ENCODE measurements at places on chromosomes 3 and 15. TPM values are rescaled to one million over a fixed set of nuclear protein-coding genes. Genes with fewer than 3 reads are reported as not detected.
A peak's percentile ranks its signal among the peaks of the same experiment; 100 is the strongest.

GRCh38 chr3:38582316-38582715 lies 67.2 kb downstream of the SCN5A start:
- H3K4me1 ChIP-seq = peaks cover 5% of the 10 kb centered on the region
- no peak overlapping the region for H3K27ac ChIP-seq
- no peaks in the 10 kb centered on the region for H3K36me3 ChIP-seq
- no peak overlapping the region for H3K4me3 ChIP-seq

GRCh38 chr3:74301056-74301455 lies 313.4 kb downstream of the CNTN3 start:
- no peak overlapping the region for H3K27ac ChIP-seq
- H3K27me3 ChIP-seq = peaks cover 16% of the 10 kb centered on the region
- no peaks in the 10 kb centered on the region for H3K4me1 ChIP-seq
- H3K4me3 ChIP-seq = no peak overlapping the region

DNA sequence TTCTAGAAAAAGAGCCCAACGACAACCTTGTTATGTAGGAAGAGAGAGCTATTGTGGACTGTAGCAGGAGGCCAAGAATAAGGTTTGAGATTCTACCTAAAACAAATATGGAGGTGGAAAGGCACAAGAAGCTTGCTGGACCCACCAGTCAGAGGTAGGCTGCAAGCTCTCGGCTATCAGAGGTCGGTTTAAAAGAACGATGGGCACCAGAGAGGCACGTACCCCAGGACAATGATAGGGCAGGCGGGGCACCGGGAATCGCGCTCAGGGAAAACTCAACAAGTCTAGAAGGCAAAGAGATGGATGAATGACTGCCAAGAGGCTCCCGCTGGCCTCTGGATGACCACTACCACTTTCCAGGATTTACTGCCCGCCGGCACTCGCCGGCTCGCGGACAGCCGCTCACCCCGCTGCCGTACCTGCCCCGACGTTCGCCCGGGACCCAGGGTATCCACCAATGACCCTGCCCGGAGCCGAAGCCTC lies 1.1 kb downstream of the HDGFL3 start:
- DNase-seq = no peak
- H3K36me3 ChIP-seq = no peaks in the 10 kb centered on the region
- H3K4me3 ChIP-seq = peak overlapping the region; percentile 90
- H3K27me3 ChIP-seq = no peaks in the 10 kb centered on the region
- peak overlapping the region; percentile 94 for H3K27ac ChIP-seq

- H3K4me3 ChIP-seq = no peak overlapping the region
- H3K27me3 ChIP-seq = peaks cover 7% of the 10 kb centered on the region
- peaks cover 61% of the 10 kb centered on the region for H3K4me1 ChIP-seq
- no peak for DNase-seq
- peak overlapping the region; percentile 66 for H3K27ac ChIP-seq
These were observed 49.2 kb downstream of the LSM3 start for GRCh38 chr3:14227856-14228255.

DNA sequence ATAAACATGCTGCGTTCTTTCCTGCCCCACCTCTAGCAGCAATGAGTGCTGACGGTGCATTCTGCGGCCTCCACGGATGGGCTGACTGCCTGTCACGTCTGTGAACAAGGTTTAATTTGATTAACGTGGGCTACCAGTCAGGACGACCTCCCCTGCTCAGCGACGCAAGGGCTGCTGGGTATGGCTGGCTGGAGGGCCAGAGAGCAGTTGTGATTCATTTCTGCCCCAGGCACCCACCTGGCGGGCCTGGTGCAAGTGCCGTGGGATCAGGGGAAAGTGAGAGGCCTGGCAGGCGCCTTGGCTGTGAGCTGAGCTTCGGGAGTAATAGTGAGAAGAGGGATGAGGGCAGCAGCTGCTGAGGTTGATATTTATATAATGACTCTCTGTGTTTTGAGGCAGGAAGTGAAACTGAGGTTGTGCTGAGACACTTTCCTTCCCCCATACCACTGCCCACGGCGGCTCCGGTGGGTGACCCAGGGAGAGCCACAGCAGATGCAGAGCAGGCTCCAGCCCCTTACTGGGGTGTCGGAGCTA lies 190.4 kb upstream of the BCL6 start:
- peaks cover 3% of the 10 kb centered on the region for H3K4me1 ChIP-seq
- H3K4me3 ChIP-seq = no peak overlapping the region
- no peak for DNase-seq
- no peaks in the 10 kb centered on the region for H3K36me3 ChIP-seq

DNA sequence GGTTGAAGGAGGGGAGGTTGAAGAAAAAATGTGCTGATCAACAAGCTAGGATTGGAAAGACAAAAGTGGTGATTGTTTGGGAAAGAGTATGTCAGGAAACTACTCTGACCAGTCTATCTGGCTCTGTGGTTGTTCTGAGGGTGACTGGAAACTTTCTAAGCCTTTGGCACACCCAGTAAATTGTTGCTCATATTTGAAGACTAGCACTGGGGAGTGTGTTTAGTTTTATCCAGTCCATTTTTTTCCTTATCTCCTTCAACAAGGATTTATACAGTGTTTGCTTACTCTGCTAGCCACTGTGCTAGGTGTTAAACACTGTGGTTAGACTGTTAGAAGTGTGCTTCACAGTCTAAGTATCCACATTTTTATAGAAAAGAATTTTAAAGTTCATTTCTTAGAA lies 28.8 kb downstream of the PPM1L start:
- DNase-seq = no peak
- H3K27me3 ChIP-seq = no peaks in the 10 kb centered on the region
- H3K4me3 ChIP-seq = no peak overlapping the region

The SAMD7 gene
- total RNA-seq = not detected

DNA sequence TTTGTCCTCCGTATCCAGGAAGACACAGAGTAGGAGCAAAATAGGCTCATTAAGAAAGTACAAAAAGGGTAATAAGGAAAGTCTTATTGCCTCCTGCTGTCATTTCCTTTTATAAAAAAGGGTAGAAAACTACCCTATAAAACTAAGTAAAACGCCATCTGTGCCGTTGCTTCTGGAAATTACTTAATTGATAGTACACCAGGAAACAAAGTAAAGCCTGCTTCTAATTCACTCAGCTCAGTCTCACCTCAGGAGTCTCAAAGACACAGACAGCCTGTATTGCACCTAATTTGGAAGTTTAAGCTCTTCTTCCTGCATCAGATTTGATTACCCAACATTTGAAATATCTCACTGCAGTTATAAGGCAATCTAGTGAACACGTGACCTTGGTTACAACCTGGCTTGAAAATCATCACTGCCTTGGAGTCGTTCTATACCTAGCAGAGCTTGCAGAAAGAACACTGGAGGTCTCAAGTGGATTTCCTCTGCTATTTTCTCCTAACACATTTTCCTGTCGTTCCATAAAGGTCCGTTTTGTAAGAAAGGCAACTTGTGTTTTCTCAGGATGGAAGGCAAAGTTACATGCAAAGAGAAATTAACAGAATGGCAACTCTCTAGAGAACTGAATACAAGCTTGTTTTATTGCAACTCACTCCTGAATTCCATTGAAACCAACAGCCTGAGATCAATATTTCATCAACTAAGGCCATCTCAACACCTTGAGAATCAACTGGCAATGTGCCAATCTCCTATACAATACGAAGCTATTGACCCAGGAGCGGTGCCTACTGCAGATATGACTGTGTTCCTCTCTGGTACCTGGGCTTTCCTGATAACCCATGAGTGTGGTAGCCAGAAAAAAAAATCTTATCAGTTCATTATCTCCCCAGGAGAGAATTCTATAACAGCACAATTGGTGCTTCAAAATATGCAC lies 203.3 kb upstream of the LMCD1 start:
- DNase-seq = no peak
- peaks cover 19% of the 10 kb centered on the region for H3K27me3 ChIP-seq
- no peaks in the 10 kb centered on the region for H3K36me3 ChIP-seq
- no peak overlapping the region for H3K27ac ChIP-seq

The STRC gene
- total RNA-seq = 2.9 TPM

DNA sequence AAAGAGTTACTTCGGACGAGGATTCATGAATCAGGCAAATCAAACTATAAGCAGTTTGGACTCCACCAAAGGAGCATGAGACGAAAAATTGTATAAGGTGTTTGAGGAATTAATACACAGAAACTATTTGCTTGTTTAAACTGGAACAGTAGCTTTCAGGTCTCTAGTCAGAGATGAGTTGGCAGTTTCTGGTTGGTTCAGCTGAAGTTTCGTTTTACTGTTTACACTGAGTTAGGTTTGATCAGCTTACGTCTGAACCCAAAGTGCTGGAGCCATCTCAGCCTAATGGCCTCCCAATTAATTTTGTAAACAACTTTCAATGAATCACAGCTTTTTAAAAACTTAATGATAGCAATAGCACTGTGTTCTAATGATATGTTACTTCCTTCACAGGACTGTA lies 703.7 kb downstream of the NLGN1 start:
- H3K4me3 ChIP-seq = no peak overlapping the region
- H3K4me1 ChIP-seq = peaks cover 15% of the 10 kb centered on the region
- H3K27me3 ChIP-seq = no peaks in the 10 kb centered on the region
- DNase-seq = no peak

The NDN gene
- total RNA-seq = 84.8 TPM

DNA sequence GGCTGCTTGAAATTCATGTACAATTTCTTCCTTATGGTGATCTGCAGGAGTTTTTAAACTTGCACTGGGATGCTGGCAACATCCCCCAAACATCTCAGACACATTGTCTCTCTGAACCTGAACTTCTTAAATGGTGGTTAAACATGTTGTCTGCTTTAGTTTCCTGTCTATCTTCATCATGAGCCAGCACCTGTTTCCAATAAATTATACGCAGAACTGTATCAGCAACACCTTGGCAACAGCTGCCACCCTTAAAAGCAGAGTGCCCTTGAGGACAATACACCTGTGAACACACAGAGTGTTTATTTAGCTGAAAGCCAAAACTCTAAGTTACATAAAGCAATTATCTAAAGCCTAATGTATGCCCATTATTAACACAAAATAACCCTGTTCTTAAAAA lies 242.9 kb downstream of the WNT5A start:
- H3K27ac ChIP-seq = no peak overlapping the region
- H3K4me1 ChIP-seq = peaks cover 22% of the 10 kb centered on the region
- no peak for DNase-seq
- H3K27me3 ChIP-seq = no peaks in the 10 kb centered on the region
- H3K36me3 ChIP-seq = peaks cover 8% of the 10 kb centered on the region
- H3K4me3 ChIP-seq = no peak overlapping the region

DNA sequence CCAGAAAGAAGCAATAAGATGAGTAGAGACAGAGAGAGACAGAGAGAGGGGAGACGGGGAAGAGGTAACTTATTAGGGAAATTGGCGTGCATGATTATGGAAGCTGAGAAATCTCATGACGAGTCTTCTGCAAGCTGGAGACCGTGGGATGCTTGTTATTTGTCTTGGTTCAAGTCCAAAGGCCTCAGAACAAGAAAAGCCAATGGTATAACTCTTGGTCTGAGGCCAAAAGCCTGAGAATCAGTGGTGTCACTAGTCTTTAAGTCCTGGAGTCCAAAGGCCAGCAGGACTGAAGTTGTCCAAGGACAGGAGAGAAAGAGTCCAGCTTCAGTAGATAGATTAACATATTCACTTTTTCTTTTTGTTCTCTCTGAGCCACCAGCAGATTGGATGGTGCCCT lies 613.6 kb downstream of the CADM2 start:
- H3K27ac ChIP-seq = no peak overlapping the region
- no peak overlapping the region for H3K4me3 ChIP-seq
- H3K36me3 ChIP-seq = no peaks in the 10 kb centered on the region
- no peaks in the 10 kb centered on the region for H3K4me1 ChIP-seq
- DNase-seq = no peak
- no peaks in the 10 kb centered on the region for H3K27me3 ChIP-seq

The NOX5 gene
- total RNA-seq = 0.07 TPM

The CFAP161 gene
- not detected for total RNA-seq

DNA sequence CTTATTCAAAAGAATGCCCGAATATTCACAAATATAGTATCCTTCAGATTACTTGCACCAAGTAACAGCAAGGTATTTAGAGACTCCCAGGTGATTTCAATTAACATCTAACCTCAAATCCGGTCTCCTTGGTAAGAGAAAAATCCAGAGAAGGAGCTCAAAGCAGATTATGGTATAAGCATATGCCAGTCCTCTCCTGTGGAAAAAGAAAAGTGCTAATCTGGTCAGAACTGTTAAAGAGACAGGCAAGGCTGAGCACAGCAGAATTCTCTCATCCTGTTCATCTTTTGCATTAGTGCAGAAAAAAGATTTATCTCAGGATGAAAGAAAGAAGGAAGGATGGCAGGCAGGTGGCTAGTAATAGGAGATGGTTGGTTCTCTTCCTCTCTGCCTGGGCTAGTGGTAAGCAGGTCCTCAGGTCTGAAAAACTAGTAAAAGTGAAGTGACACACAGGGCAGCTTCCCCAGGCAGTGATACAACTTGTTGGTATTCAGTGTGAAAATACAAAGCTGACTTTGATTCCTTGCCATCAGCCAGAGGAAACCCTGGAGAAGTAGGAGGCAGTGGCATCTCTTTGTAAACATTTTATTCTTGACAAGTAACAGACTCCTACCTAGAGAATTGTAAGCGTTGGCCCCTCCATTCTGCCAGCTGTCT lies 14.2 kb downstream of the ATXN7 start:
- no peaks in the 10 kb centered on the region for H3K27me3 ChIP-seq
- no peak overlapping the region for H3K27ac ChIP-seq
- H3K36me3 ChIP-seq = no peaks in the 10 kb centered on the region

DNA sequence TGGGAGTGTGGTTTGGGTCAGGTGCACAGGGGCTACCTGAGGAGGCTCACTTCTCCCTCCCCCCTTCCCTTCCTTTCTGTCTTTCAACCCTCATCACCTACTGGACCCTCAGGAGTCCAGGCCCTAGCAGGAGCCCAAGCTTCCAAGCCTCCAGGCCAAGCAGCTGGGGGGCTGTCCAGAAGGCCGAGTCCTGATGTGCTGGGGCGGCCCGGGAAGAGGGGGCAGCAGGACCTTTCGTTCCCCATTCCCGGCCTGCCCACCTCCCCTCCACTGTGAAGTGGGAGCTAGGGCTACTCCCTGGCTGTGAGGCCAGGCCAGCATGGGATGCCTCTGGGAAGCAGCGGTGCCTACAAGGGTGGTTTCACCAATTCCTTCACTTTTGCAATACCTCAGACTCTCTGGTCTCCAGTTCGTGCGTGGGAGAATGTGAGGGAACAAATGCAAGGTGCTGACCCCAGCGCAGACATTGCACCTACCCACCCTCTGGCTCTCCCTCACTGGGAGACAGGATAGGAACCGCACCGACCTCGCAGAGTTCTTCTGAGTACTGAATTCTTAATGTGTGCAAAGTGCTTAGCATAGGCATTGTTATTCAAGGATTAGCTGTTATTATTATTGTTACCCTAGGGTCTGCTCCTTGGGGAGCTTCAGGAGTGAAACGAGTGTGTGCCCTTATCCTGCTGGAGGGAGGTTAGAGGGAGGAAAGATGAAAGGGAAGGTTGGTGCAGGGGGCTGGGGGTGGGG lies 2.5 kb downstream of the EPHB3 start:
- H3K27ac ChIP-seq = peak overlapping the region; percentile 97
- peaks cover 9% of the 10 kb centered on the region for H3K27me3 ChIP-seq
- peaks cover 64% of the 10 kb centered on the region for H3K4me1 ChIP-seq
- H3K4me3 ChIP-seq = peak overlapping the region; percentile 89
- no peaks in the 10 kb centered on the region for H3K36me3 ChIP-seq

DNA sequence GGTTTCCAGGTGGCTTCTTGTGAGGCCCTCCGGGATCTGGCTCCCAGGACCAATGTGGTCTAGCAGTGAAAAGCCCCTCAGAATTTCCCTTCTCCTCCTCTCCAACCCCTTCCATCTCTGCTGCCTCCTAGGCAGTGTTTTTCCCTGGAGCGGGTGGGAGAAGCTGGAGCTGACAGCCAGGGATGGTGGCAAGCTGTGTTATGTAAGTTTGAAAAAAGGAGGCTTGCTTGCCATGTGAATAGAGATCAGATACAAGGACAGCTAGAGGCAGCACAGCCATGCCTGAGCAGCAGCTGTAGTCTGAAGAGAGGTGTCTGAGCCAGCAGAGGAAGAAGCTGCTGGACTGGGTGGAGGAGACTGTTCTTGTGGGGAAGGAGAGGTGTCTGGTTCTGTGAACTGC lies 20.6 kb downstream of the SNAPC5 start:
- peaks cover 1% of the 10 kb centered on the region for H3K36me3 ChIP-seq
- H3K4me1 ChIP-seq = no peaks in the 10 kb centered on the region
- no peak overlapping the region for H3K4me3 ChIP-seq
- no peaks in the 10 kb centered on the region for H3K27me3 ChIP-seq
- no peak for DNase-seq

The NR2C2 gene
- total RNA-seq = 74.1 TPM

All from mesothelial cell of epicardium (in vitro differentiated cells).